ENCODE measurements at places on chromosomes 7 and 10. TPM values are rescaled to one million over a fixed set of nuclear protein-coding genes. Genes with fewer than 3 reads are reported as not detected.

DNA sequence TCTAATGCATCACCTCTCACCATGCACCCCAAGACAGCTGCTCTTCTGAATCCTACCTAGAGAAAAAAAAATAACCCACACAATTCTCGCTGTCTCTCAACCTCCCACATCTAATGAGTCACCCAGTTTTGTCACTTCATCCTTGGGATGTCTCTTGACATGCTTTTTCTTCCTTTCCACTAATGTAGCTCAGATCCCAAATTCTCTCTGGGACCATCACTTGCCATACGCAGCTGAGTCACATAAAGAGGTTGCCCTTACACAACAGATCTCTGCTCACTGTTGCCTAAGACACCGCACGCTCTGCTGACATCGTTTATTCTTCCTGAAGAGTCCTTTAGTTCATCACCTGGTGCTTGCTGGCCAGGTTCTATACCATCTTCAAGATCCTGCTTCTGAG is 606.0 kb upstream of the GALNT17 start:
- DNase-seq = no peak

Gene MCU
- total RNA-seq = 11.3 TPM

GRCh38 chr7:77627309-77627676 is 69.0 kb upstream of the RSBN1L start:
- DNase-seq = no peak

Gene CCDC6
- total RNA-seq = 15.0 TPM

Gene VPS37D
- 2.7 TPM for total RNA-seq

DNA sequence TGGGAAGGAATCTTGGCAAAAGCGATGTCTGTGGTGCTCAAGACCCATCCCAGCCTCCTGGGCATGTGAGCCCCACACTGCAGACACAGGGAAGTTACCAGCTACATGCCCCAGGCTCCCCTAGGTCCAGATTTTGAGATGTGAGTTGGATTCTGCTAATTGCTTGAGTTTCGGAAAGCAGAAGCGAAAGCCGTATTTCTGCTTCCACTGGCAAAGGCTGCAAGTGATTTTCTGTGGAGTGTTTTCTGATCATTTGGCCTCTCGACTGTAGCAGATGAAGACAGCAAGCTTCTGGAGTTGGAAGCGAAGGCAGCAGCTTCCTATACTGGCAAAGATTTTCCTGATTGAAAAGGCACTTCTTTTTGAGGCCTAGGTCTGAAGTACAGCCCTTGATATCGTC is 29.6 kb downstream of the ANKRD16 start:
- DNase-seq = no peak

- DNase-seq = no peak
Measured at GRCh38 chr7:159136442-159136841, 8.2 kb downstream of the VIPR2 start.

- DNase-seq = no peak
Measured at GRCh38 chr10:1461016-1461415, 276.3 kb downstream of the ADARB2 start.

GRCh38 chr10:95920798-95921426 is 13.1 kb downstream of the CC2D2B start:
- DNase-seq = no peak

GRCh38 chr7:71482284-71482683 is 350.3 kb downstream of the GALNT17 start:
- no peak for DNase-seq

GRCh38 chr10:3786295-3787015 is 1.4 kb upstream of the KLF6 start:
- DNase-seq = peak; percentile 58

GRCh38 chr7:88851220-88851619 is 55.7 kb upstream of the TEX47 start:
- no peak for DNase-seq

DNA sequence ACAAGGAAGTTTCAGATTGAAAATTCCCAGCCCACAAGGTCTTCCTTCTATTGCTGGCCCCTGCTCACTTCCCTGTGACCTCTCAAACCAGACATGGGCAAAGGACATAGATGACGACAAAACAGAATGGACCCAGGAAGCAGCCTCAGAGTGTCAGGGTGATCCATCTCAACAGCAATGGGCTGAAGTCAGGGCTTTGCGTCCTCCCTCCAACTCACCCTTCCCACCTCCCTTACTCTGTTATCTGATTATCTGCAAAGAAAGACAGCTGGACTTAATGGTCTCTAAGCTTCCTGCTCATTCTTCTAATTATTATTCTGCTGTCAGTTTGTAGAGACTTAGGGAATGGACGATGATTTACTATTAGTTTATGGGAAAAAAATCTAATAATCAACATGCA is 115.9 kb downstream of the PIP4K2A start:
- DNase-seq = no peak

- no peak for DNase-seq
Measured at GRCh38 chr7:133846203-133846945, 280.8 kb upstream of the LRGUK start.

DNA sequence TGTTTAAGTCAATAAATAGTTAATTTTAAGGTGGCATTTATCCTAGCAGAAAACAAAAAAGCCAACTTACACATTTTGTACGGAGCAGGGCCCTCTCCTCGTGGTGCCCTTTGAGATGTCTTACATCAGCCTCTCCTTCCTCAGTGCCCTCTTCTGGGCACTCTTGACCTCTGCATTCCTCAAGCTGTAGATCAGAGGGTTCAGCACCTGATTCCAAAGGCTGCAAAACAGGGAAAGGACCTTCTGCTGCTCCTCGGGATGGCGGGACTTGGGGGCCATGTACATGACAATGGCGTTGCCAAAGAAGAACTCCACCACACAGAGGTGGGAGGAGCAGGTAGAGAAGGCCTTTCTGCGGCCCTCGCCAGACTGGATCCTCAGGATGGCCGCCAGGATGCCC is 4.6 kb upstream of the OR2A14 start:
- DNase-seq = no peak

DNA sequence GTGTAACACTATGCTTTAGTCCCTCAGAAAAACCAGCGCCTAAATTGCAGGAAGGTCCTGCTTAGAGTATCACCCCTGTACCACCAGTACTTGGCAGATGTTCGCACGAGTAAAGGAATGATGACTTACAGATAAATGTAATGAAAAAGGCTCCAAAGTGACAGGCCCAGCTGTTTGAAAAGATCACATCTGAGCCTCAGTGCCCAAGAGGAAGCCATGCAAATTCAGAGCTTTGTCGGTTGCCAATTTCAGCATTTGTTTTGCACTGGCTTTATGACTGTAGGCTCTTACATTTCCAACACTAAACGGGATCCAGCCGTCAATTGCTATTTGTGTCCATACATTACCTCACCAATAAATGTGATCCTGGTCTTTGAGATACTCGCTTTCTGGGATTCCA is 60.6 kb upstream of the GAD2 start:
- no peak for DNase-seq

Gene PTPRZ1
- 0.65 TPM for total RNA-seq

Gene JAZF1
- 22.1 TPM for total RNA-seq

GRCh38 chr7:2566890-2567678 is 8.3 kb downstream of the IQCE start:
- no peak for DNase-seq

Gene CHAT
- not detected for total RNA-seq

DNA sequence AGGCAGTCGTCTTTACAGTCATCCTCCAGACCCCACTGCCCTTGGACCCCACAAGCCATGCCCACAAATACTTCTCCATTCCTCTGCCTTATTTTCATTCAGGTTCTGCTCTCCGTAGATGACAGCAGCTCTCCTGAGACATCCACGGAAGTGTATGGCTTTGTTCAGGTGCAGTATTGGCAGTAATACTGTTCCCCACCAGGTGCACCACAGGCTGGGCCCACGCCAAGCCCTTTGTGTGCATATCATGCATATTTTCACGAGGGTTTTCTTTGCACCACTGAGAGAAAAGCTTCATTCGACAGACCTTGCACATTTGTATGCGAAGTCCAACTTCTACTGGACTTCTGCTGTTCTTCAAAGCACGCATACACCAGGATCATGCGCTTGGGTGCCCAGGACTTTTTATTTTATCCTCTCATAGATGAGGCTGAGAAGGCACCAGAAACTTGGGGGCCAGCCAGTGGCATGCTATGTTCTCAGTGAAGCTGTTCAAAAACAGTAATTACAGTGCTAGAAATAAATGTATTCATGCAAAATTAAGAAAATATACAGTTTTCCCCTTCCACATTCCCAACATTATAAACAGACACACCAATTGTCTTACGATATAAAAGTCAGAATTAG is 37.8 kb upstream of the PITRM1 start:
- no peak for DNase-seq

Gene PHYHIPL
- total RNA-seq = not detected

Gene RBAK
- 7.0 TPM for total RNA-seq

- no peak for DNase-seq
Measured at GRCh38 chr10:114876169-114876568, 54.6 kb downstream of the FHIP2A start.

DNA sequence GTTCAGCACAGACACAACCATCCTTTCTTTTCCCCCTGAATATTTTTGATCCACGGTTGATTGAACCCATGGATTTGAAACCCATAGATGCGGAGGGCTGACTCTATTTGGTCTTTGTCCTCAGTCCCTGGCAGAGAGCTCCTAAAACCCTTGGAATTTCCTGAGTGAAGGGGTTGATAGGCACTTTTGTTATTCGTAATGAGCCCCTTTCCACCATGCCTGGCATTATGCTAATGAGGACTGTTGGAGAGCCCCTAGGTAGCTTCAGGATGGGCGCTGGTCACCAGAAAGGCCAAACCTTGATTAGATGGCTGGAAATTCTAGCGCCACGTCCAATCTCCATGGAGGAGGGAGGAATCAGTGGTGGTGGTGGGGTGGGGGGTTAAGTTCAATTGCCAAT is 205.8 kb upstream of the GRB10 start:
- no peak for DNase-seq

DNA sequence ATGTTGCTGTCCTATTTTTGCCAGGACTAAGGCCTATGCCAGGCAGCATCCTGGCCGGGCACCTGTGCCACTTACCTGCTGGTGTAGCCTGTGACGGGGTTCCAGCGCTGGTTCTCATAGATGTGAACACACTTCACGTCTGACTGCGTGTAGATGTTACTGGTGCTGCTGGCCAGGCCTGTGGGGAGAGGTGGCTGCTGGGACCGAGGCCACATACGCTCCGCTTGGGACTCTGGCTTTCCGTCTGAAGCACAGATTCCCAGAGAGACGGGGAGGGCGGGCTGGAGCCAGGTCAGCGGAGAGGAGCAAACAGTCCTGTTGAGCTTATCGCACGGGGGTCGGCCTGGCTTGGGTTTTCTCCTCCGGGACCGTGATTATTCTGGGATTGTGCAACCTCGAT is 16.7 kb downstream of the BHLHA15 start:
- no peak for DNase-seq

Gene EBF3
- 6.2 TPM for total RNA-seq

GRCh38 chr7:125899577-125899976 is 970.0 kb upstream of the POT1 start:
- no peak for DNase-seq
